Right atrium auricular region (tissue), 2 donors: ENCODE measurements at places on chromosomes 3 and 15. TPM values are rescaled to one million over a fixed set of nuclear protein-coding genes. Genes with fewer than 3 reads are reported as not detected.

BBS4 gene
- total RNA-seq, result 8.0 TPM

APBA2 gene
- 0.48 TPM for total RNA-seq

ROPN1 gene
- total RNA-seq, result not detected

TMEM202 gene
- not detected for total RNA-seq

CHRNA5 gene
- total RNA-seq, result 0.22 TPM

TRMT10C gene
- total RNA-seq, result 22.8 TPM

FES gene
- total RNA-seq, result 9.3 TPM

CFAP91 gene
- total RNA-seq, result 3.1 TPM

- DNase-seq, result no peak
These were observed 279.0 kb downstream of the LPP start for GRCh38 chr3:188432802-188433520.

- no peak for DNase-seq
These were observed 761.3 kb upstream of the GRM7 start for GRCh38 chr3:6099458-6100075.

DNA sequence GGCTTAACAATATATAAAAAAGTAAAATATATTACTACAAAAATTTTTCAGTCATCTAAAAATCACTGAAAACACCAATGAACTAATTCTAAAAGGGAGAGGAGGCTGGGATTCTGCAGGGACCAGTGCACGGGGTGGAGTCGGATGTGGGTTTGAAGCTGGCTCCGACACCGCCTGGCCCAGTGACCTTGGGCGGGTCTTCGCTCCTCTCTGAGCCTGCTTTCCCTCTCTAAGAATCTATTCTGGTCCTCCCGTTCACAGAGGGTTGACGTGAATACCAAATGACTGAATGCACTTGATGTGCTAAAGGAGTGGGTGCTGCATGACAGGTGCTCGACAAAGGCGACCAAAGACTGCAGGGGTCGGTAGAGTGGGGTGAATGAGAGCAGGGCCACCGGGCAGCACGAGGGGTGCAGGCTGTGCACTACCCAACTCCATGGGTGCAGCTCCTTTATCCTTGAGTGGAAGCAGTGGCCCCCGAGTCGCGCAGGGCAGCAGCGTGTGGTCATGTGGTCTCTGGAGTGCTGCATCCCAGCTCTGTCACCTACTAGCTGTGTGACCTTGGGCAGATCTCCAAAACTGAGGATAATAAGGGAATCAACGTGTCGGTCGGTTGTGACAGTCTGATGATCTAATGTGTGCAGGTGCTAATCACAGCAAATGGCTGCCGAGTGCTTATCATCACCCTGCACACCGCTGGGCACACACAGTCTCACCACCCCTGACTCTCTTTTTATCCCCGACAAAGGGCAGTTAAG, 8.6 kb upstream of the IQSEC1 start:
- DNase-seq, result no peak

GRCh38 chr15:79661411-79661810, 229.3 kb downstream of the MINAR1 start:
- DNase-seq, result no peak

GRCh38 chr3:143469159-143469558, 349.6 kb downstream of the CHST2 start:
- DNase-seq, result no peak

DNA sequence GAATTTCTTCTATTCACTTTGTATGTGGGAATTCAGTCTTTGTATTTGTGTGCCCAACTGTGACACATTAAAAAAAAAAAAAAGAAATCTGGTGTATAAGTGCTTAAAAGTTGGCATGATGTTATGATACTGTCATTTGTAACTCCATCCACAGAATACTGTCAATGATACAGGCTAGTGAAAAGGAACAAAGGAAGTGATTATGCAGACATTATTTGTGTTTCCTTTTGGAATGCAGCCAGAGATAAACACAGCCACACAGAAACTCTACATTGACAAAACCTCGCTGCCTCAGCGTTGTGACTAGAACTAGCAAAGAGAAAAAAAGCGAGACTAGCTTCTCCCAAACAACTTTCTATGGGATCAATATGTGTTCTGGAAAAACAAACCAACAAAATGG, 519.2 kb upstream of the AGTR1 start:
- DNase-seq, result no peak

- DNase-seq, result no peak
These were observed 44.1 kb upstream of the TBC1D23 start for GRCh38 chr3:100216713-100217112.

GRCh38 chr3:31405515-31405914, 127.2 kb upstream of the STT3B start:
- DNase-seq, result no peak

GRCh38 chr3:41652931-41653330, 309.0 kb downstream of the ULK4 start:
- DNase-seq, result no peak

DNA sequence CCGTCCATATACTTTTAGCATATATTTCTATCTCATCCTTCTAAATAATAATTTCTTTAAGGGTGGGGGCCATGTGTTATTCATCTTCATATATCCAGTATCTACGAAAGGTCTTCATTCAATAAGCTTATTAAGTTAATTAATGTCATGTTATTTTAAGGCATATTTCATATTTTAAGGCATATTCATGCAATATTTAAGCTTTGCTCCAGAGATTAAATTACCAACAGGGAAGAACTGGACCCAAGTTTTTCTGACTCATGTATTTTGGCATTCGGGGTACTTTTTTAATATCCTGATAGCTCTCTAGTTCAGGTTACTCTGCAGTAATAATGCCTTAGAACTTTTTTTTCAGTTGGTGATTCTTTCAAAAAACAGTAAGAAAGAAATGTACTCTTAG, 27.4 kb downstream of the PHC3 start:
- DNase-seq, result no peak

- DNase-seq, result no peak
These were observed 16.4 kb downstream of the WNT7A start for GRCh38 chr3:13863382-13863952.

DNA sequence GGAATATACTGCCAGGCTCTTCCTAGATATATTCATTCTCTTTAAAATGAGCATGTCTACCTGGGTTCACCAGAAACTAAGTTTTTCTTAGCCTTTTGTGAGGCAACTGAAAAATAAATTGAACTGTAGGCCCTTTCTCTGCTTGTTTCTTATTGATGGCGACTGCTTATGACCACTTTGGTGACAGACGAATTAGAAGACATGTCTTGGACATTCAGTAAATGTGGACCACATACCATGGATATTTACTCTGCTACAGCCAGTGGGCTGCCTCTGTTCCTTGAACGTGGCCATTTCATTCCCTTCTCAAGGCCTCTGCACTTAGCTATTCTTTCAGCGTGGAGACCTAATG, 603 bp upstream of the SELENOK start:
- no peak for DNase-seq

DNA sequence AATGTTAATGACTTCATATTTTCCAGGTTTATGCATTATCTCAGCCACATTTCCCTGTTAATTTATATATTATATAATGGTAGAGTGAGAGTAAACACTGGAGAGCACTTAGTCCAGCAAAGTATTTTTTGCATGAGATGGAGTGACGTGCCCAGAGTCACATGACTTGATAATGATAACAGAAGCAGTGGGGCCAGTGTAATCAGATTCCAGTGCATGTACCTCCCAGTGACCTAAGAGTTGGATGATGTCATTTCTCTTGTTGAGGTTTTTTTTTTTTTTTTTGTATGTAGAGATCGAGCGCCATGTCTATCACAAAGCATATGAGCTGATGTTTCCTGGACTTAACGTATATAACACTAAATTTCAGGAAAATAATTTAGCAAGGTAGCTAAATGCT, 375.3 kb downstream of the CNTN6 start:
- DNase-seq, result no peak

- peak; percentile 70 for DNase-seq
These were observed 4.6 kb upstream of the SIN3A start for GRCh38 chr15:75455982-75456531.

- DNase-seq, result no peak
These were observed 555 bp downstream of the TM2D3 start for GRCh38 chr15:101651554-101652097.

- DNase-seq, result no peak
These were observed 31.2 kb downstream of the SPATA12 start for GRCh38 chr3:57091521-57092273.

DNA sequence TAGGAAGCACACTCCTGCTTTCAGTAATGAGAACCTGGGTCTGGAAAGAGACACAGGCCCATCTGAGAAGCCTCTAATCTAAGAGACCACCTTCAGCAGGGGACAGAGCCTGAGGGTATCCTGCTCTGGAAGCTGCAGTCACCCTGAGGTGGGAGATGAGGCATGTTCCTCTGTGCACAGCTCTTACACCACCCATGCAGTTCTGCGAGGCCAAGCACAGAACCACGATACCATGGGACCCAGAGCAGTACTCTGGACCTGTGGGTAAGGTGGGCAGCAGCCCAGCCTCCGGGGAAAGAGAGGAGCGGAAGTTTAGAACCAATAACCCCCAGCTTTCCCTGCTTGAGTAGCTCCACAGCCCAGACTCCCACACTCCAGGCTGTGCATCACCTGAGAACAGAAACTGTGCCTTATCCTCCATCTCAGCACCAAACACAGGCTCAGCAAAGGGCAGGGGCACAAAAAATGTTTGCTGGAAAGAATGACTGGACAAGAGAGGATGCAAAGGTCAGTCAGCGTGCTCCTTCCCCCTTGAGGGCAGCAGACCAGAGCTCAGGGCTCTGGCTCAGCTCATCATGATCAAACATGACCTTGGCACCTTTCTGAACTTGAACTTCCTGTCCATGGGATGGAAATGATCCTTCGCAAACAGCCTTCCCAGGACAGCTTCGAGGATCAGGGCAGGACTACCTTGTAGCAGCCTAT, 43.1 kb downstream of the RBPMS2 start:
- no peak for DNase-seq

DNA sequence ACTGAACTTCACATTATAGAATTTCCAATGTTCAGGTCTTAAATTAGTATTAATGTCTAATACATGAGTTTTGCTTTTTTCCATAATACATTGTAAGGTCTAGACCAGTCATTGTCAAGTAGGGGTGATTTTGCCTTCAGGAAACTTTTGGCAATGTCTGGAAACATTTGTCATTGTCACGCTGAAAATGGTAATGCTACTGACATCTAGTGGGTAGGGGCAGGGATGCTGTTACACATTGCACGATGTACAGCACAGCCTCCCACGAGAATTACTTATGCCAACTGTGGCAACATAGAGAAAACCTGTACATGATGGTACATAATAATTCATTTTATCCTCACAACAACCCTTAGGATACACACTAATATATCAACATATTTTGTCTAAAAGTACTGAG, 384.1 kb downstream of the CADM2 start:
- DNase-seq, result no peak

DNA sequence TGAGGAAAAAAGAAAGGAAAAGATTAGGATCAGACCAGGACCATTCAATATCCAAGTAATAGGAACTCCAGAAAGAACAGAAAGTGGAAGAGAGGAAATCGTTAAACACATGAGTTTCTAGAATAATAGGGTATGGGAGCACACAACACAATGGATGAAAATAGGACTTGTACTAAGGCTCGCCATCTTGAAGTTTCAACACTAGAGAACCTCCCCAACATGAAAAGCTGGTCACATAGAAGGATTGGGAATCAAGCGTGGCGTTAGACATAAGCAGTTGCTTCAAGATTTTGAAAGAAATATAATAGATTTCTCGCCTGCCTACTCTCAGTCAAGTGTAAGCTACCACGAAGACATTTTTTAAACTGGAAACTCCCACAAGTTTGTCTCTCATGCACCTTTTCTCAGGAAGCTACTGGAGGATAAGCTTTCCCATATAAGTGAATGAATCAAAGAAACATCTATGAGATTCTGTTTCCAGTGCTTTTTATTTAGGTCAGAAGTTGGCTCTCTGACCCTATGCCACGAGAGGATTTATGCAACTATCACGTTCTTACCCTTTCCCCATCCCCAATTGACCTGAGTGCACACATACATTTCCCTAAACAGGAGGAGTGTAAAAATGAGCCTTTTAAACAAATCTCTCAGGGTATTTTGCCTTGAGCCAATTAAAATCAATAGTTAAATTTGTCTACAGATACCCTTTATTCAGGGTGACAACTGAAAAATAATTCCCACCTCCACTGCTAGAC, 45.2 kb downstream of the GHSR start:
- DNase-seq, result no peak

- no peak for DNase-seq
These were observed 795.6 kb upstream of the CFAP20DC start for GRCh38 chr3:59845386-59845785.

GRCh38 chr15:69357773-69358771, 56.1 kb upstream of the KIF23 start:
- no peak for DNase-seq

DNA sequence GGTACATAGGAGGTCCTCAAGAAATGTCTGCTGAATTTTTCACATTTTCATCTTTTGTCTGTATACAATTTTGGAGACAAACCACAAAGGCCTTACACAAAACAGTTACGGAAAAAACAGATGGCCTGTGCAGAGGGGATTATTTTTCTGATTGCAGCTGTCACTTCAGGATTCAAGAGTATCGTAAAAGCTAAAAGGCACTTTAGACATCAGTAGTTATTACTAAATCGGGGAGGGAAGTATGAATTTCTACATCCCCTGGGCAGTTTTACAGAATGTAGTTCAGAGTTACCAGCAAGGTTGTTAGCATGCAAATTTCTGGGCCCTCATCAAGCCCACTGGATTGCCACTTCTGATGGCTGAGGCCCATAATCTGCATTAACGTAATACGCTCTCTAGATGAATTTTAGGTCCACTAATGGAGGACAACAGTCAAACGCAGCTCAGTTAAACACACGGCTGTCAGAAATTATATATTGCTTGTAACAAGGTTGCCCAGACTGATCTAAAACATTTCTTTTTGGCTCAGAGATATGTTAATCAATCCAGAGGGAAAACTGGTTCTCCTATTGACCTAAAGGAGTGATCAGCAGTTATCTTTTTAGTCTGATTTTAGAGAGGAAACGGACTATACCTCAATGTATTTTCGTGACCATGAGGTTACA, 1.1 kb downstream of the RIOX2 start:
- no peak for DNase-seq

GRCh38 chr15:57578288-57578900, 13.3 kb upstream of the MYZAP start:
- no peak for DNase-seq

GRCh38 chr15:60752973-60753720, 274.2 kb upstream of the ICE2 start:
- DNase-seq, result no peak

- no peak for DNase-seq
These were observed 19.9 kb downstream of the TJP1 start for GRCh38 chr15:29802411-29802810.

- no peak for DNase-seq
These were observed 59.5 kb upstream of the HACD2 start for GRCh38 chr3:123644358-123644757.

- no peak for DNase-seq
These were observed 882 bp downstream of the CADM2 start for GRCh38 chr3:84959470-84960271.

DNA sequence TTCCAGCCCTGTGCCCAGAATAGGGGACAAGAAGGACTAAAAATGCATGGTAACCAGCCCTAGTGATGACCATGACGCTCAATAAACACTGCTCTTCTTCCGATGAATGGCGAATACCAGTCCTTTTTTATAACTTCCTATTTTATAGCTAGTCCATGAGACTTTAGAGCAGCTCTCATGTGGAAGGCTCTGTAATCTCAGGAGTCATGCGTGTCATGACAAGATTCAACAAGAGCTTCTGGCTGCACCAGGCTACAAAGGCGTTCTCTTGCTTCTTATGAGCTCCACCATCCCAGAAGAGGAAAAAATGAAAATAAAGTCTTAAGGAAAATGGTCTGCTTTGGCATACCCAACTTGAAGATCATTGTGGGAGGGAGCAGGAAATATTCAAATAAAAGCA, 141.0 kb downstream of the TMCO5A start:
- no peak for DNase-seq

- DNase-seq, result no peak
These were observed 22.0 kb downstream of the SST start for GRCh38 chr3:187648177-187648576.
